ENCODE measurements at places on chromosomes 2 and 18.
A peak's percentile ranks its signal among the peaks of the same experiment; 100 is the strongest.

DNA sequence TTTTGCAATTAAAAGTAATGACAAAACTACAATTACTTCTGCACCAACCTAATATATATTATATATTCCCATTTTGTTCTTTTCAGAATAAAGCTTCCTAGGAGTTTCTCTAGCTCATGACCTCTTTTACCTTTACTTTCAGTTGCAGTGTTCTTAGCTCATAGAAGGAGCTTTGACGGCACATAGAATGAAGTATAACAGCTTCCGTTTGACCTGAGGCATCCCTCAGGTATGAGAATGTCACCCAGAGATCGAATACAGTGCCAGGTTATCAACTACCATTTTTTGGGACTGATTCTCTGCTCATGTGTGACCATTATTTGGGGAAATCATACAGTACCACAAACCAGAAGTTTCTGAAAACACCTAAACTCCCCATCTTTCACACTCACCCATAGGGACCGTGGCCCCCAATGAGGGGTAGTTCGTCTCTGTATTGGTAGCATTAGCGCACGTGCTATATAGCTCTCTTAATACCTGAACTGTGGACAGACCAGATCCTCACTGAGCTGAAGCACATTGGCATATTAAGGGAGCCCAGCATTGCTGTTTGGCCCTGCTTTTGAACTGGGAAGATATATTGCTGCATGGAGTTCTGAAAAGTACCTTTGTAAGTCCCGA is 123.0 kb downstream of the SPTBN1 start:
- DNase-seq, result no peak

GRCh38 chr2:13113002-13113401 is 396.3 kb downstream of the TRIB2 start:
- no peak for DNase-seq

DNA sequence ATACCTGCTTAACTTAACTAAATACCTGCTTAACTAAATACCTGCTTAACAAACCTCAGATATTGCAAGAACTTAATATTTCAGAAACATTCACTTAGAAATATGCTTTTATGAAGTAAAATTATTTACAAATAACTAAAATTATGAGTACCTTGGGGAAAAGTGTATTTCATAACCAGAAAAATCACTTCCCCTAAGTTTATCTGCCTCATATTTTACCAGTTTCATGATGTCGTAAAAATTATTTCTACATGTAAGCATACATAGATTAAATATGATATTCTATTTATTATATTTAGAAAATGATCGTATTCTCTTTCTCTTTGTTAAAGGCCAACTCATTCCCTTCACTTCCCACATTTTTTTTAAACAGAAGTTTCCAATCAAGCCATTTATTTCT is 41.5 kb upstream of the DSC1 start:
- no peak for DNase-seq

GRCh38 chr2:84889332-84889731 is 8.4 kb upstream of the TRABD2A start:
- no peak for DNase-seq

GRCh38 chr18:35616664-35617423 is 35.3 kb downstream of the GALNT1 start:
- no peak for DNase-seq

DNA sequence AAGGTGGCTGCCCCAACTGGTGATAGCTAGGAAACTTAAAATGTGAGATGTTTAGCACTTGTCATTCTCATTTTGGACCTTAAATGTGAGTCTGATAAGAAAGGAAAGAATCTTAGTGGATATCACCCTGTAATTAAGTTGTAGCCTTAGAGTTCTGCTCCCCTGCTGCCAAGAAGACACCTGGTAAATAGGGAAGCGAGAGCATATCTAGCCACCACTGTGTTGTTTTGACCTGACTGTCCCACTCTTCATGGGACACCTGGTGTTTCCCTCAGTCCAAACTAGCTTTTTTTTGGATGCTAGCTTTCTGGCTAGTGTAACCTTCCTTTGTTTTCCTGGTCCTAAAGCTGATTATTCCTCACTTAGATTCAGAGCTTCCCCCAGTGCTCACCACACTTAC is 357.6 kb downstream of the RAD51AP2 start:
- no peak for DNase-seq

DNA sequence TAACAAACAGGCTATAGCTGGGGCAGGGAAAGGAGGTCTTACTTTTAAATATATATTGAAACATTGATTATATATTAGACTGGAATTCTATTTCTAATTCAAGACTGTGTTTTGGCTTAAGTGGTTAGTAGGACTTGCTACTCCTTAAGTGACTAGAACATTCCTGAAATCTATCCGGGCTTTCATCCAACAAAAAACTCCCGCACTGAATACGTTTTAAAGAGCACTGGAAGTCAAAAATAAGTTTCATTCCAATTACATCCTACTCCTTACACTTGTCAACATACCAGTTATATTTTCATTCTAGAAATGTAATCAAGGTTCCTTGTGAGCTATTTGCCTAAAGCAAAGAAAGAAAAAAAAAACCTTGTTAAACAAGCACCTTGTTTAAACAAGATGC is 204.6 kb downstream of the SP3 start:
- DNase-seq, result no peak

- DNase-seq, result no peak
Measured at GRCh38 chr18:8937160-8938094, 165.1 kb upstream of the NDUFV2 start.

DNA sequence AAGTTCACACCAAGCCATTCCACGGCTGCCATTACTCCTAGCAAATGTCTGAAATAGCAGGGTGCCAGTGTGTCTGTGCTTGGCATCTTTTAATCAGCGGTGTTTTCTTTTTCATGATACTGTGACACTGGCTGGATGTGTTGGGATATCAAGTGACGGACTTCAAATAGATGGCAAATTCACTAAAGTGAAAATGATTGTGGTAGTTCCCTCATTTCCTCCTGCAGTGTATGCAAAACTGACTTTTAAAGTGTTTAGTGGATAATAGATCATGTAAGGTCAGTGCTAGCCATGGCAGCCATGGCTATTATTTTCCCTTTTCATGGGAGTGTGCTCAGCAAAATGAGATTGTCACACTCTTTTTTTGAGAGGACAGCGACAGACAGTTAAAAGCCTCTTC is 261.5 kb upstream of the SIX3 start:
- DNase-seq, result peak; percentile 39

DNA sequence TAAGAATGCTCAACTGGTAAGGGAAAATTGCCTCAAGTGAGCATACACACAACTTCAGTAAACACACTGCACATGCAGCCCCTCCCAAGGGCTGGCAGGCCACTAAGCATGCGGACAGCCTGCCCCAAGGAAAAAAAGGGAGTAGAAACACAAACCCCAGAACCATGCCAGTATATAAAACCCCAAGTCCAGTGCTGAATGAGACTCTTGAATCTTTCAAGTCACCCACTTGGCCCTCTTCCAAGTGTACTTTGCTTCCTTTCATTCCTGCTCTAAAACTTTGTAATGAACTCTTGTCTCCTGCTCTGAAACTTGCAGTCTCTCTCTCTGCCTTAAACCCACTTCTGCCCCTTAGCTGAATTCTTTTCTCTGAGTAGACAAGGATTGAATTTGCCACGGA is 736.4 kb downstream of the RNF144A start:
- DNase-seq, result no peak

DNA sequence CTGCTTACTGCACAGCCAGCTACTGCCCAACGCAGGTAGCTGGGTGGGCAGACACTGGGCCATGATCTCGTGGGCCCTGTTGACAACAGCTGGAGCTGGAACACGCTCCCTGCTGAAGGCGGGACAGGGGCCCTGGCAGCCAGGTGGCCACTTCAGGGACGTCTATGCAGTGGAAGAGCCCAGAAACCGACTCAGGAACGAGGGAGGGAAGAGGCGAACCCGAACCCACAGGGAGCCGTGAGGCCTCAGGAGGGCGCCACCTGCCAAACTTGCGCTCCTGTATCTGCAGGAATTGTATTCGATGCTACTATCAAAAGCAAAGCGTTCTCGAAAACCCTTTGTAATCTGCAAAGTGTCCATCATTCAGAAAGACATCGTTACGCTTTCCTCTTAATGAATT is 198.4 kb downstream of the EIPR1 start:
- DNase-seq, result no peak

GRCh38 chr2:64630752-64631151 is 23.0 kb downstream of the SERTAD2 start:
- DNase-seq, result no peak

DNA sequence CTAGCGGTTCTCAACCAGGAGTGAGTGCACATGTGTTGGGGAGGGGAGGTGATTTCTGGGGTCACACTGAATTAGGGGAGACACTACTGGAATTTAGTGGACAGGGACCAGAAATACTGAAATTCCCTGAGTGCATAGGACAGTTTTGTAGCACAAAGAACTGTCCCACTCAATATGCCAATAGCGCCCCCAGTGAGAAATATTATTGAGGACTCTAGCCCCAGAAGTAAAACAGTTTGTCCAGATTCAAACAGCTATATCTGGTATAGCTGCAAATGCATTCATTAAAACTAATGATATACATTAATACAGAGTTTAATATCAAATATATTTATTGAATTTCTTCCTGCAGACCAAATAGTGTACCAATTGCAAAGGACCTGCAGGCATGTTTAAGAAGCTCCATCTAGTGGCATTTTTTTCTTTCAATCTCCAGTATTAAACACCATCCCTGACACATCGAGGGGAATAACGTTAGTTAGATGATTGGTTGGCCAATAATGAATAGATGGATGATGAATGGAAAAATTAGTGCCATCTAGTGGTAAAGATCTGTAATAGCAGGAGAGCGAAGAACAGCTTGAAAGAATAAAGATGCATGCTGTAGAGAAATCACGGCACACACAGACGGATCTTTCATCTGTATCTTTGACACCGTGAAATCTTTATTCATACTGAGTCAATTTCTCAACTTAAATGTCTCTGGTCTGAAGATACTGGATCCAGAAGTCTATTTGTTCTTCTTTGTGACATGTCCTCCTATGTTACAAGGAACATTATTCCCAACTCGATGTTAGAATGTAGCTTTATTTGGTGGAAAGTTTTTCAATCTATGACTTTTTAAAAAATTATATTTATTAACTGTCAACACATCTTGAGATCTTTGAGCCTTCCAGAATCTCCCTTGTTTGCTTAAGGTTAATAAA is 62.5 kb downstream of the DHRS9 start:
- peak; percentile 11 for DNase-seq

Data from renal pelvis (tissue), 12 donors.